ENCODE measurements at places on chromosomes 2 and 18.

DNA sequence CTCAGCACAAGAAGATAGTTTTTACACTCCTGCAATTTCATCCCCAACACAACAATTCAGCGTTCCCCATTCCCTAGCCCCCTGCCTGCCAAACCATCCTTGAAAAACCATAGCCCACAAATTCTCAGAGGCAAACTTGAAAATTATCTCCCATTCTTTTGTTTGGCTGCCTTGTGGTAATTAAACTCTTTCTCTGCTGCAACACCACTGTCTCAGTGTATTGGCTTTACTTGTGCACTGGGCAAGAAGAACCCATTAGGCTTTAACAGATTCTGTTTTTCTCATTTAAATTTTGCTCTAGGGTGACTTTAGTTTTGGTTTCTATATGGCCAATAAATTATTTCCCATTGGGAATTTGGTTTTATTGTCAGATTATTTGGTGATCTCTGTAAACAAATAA, 23.2 kb upstream of the FTCDNL1 start:
- no peak for DNase-seq

- DNase-seq: no peak
Observed at GRCh38 chr2:52178845-52179244, 1146.9 kb upstream of the NRXN1 start.

- no peak for DNase-seq
Observed at GRCh38 chr2:193808877-193809276, 1614.1 kb upstream of the TMEFF2 start.

GRCh38 chr2:8588831-8589191, 93.0 kb upstream of the ID2 start:
- DNase-seq: no peak

- no peak for DNase-seq
Observed at GRCh38 chr2:146433116-146433875, 1411.5 kb upstream of the ACVR2A start.

- no peak for DNase-seq
Observed at GRCh38 chr2:161312996-161313395, 4.8 kb downstream of the PSMD14 start.

- DNase-seq: no peak
Observed at GRCh38 chr18:44801781-44802180, 121.1 kb downstream of the SETBP1 start.

- DNase-seq: no peak
Observed at GRCh38 chr2:167294776-167295140, 406.5 kb downstream of the XIRP2 start.

- no peak for DNase-seq
Observed at GRCh38 chr2:101740555-101740964, 43.1 kb downstream of the MAP4K4 start.

GRCh38 chr2:180927030-180927686, 53.2 kb upstream of the UBE2E3 start:
- DNase-seq: no peak

GRCh38 chr18:45838302-45839070, 13.0 kb downstream of the SIGLEC15 start:
- DNase-seq: no peak

GRCh38 chr2:205892251-205892655, 193.7 kb downstream of the INO80D start:
- DNase-seq: no peak

GRCh38 chr2:169961911-169962310, 134.7 kb downstream of the UBR3 start:
- DNase-seq: no peak

- no peak for DNase-seq
Observed at GRCh38 chr18:23136326-23137096, 1.2 kb downstream of the CABLES1 start.

DNA sequence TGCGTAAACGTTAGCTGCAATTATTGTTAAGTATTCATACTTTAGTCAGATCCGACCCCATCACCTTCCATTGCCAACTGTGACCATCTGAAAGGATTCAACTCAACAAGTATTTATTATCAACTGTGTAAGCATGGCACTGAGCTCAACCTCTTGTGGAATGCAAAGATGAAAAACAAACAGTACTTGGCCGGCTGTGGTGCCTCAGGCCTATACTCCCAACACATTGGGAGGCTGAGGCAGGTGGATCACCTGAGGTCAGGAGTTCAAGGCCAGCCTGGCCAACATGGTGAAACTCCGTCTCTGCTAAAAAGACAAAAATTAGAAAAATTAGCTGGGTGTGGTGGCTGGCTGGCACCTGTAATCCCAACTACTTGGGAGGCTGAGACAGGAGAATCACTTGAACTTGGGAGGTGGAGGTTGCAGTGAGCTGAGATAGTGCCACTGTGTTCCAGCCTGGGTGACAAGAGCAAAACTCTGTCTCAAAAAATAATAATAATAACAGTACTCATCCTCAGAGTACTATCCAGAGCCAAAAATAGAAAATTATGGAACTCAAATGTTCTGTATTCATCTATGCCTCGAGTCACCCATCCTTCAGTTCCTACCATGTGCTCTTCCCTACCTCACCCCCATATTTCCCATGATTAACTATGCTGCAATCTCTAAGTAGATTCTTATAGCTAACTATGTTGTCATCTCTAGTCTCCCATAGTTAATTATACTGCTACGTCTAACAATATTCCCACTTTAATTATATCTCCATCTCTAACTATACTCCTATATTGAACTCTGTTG, 8.6 kb upstream of the MREG start:
- no peak for DNase-seq

- DNase-seq: no peak
Observed at GRCh38 chr2:229268626-229269025, 2.5 kb downstream of the PID1 start.

- no peak for DNase-seq
Observed at GRCh38 chr2:128623776-128624761, 305.4 kb upstream of the HS6ST1 start.

DNA sequence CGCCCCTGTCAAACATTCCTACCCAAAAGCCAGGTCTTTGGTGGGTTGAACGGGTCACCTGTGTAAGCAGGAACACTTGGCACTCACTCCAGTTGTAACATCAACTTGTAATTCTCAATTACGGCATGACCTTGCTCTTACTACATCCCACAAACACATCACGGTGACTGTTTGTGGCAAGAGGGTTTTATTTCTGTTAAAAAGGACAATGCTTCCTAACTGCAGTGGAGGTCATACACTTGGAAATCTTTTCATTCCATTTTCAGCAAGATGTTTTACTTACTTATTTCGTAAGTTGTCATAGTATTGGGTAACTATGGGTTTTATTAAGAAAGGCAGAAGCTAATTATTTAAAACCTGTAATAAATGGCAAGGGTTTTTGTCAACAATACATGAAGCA, 126.1 kb downstream of the ZNF516 start:
- DNase-seq: no peak
